ENCODE measurements at places on chromosomes 16 and 17.

DNA sequence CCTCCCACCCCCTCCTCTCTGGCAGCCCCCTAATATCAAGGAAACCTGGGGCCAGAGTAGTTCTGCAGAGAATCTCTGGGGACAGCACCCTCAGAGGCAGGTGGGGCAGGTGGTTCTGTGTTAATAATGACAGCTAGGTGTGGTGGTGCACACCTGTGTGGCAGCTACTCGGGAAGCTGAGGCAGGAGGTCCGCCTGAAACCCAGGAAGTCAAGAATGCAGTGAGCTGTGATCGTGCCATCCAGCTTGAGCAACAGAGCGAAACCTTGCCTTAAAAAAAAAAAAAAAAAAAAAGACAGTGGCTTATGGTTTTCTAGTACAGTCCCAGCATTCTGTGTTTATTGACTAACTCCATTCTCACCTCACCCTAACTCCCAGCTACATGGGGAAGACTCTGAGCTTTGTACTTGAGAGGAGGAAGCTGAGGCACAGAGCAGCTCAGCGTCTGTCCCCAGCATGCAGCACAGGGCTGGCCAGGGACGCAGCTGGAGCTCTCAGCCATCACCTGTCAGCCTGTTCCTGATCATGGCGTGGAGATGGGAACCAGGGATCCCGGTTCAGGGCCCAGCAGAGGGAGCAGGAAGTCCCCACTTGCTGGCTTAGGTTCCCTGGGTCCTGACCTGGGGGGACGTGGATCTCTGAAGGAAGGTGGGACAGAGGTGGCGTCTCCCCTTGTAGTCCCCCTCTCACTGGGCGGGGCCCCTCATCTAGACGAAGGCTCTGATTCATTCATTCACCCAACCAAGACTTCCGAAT, 6.1 kb downstream of the DBNDD1 start:
- H3K27me3 ChIP-seq: no peaks in the 10 kb centered on the region
- no peak overlapping the region for H3K4me3 ChIP-seq
- peaks cover under 1% of the 10 kb centered on the region for H3K4me1 ChIP-seq
- no peak overlapping the region for H3K27ac ChIP-seq
- DNase-seq: no peak

GRCh38 chr17:69141431-69142174, at the start of gene ABCA6:
TSS of gene ABCA6 (minus strand) at chr17:69141895. CDS start at chr17:69140703, 1,192 bp downstream.
- no peak within 1 kb of the TSS for H3K27ac ChIP-seq
- no peaks in the 10 kb centered on the region for H3K36me3 ChIP-seq
- DNase-seq: no peak
- no peaks in the 10 kb centered on the region for H3K4me1 ChIP-seq
- peak within 1 kb of the TSS; percentile 24 for H3K4me3 ChIP-seq

GRCh38 chr16:54937671-54938211, 7.1 kb downstream of the IRX5 start:
- H3K36me3 ChIP-seq: peaks cover 37% of the 10 kb centered on the region
- H3K27me3 ChIP-seq: no peaks in the 10 kb centered on the region
- no peak for DNase-seq
- H3K27ac ChIP-seq: peak overlapping the region; percentile 6
- H3K4me1 ChIP-seq: no peaks in the 10 kb centered on the region

- H3K4me3 ChIP-seq: no peak overlapping the region
- no peaks in the 10 kb centered on the region for H3K27me3 ChIP-seq
- peaks cover 24% of the 10 kb centered on the region for H3K4me1 ChIP-seq
- DNase-seq: no peak
- H3K36me3 ChIP-seq: no peaks in the 10 kb centered on the region
Measured at GRCh38 chr17:41012326-41013120, 3.6 kb upstream of the KRTAP3-1 start.

GRCh38 chr17:77843896-77844295, 114.6 kb upstream of the TNRC6C start:
- H3K27ac ChIP-seq: no peak overlapping the region
- H3K36me3 ChIP-seq: no peaks in the 10 kb centered on the region
- H3K4me3 ChIP-seq: no peak overlapping the region

- DNase-seq: no peak
- no peaks in the 10 kb centered on the region for H3K27me3 ChIP-seq
- no peaks in the 10 kb centered on the region for H3K36me3 ChIP-seq
- H3K27ac ChIP-seq: no peak overlapping the region
- H3K4me1 ChIP-seq: peaks cover 18% of the 10 kb centered on the region
Measured at GRCh38 chr17:75765981-75766380, 989 bp upstream of the GALK1 start.

DNA sequence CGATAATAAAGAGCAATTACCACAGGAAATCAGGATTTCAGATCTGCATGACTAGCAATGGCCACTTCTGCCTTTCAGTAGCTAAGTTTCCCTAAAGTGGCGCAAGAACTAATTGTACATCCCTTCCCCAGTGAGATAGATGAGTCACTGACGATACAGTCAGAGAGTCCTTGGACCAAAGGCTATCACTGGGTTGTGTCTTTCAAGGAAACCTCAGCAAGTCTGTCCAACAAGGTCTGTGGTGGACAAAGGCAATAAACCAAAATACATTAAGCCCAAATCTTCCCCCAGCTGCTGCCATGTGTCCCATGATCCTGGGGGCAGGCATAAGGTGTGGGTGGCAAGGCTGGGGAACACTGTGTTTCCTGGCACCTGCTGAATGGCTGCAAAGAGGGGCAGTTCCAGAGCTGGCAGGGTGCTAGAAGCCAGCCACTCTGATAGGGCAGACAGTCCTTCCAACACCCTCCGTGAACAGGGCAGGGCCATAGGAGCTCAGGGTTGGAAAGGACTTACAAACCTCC, 20.5 kb upstream of the MTMR4 start:
- H3K36me3 ChIP-seq: no peaks in the 10 kb centered on the region
- no peak overlapping the region for H3K4me3 ChIP-seq
- H3K4me1 ChIP-seq: peaks cover 11% of the 10 kb centered on the region

DNA sequence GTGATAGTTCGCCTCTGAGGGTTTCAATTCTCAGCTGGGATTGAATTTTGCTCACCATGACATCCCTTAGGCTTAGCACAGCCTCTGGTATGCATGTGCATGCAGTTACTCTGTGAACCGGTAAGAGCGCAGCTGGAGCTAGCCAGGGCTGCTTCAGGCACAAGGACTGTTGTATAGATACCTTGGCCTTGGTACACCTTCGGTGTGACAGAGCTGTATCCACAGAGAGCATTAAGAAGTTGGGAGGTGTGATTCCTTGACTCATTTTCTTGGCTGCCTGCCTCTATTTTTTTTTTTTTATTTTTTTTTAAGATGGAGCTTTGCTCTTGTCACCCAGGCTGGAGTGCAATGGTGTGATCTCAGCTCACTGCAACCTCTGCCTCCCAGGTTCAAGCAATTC, 2.2 kb upstream of the NUTF2 start:
- no peaks in the 10 kb centered on the region for H3K36me3 ChIP-seq
- DNase-seq: no peak
- no peaks in the 10 kb centered on the region for H3K27me3 ChIP-seq
- peaks cover 41% of the 10 kb centered on the region for H3K4me1 ChIP-seq
- no peak overlapping the region for H3K4me3 ChIP-seq
- peak overlapping the region; percentile 99 for H3K27ac ChIP-seq

DNA sequence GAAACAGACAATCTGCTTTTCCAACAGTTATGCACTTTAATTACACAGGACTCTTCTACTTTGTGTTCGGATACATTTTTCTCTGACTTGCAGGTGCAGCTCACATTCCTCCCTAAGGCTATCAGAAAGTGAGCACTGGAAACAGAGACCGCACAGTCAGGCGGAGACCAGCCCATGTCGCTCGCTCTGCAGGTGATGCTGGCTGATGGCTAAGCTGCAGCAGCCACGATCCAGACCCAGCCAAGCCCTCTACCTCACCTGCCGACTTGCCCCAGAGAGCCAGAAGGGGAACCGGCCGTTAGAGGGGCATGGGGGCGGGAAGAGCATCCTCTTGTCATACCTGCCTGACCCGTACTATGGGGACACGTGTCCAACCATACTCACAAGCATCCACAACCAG, 33.8 kb downstream of the MAP1LC3B start:
- no peaks in the 10 kb centered on the region for H3K4me1 ChIP-seq
- no peak overlapping the region for H3K27ac ChIP-seq
- DNase-seq: no peak
- H3K4me3 ChIP-seq: no peak overlapping the region

- no peak overlapping the region for H3K27ac ChIP-seq
- H3K4me1 ChIP-seq: peaks cover 14% of the 10 kb centered on the region
Measured at GRCh38 chr17:81489012-81489997, 23.3 kb downstream of the ACTG1 start.

GRCh38 chr17:61338000-61338798, 61.4 kb upstream of the TBX2 start:
- H3K36me3 ChIP-seq: no peaks in the 10 kb centered on the region
- DNase-seq: no peak
- peaks cover 9% of the 10 kb centered on the region for H3K4me1 ChIP-seq
- no peaks in the 10 kb centered on the region for H3K27me3 ChIP-seq
- no peak overlapping the region for H3K4me3 ChIP-seq
- H3K27ac ChIP-seq: peak overlapping the region; percentile 75
